ENCODE measurements at places on chromosomes 4 and X. TPM values are rescaled to one million over a fixed set of nuclear protein-coding genes. Genes with fewer than 3 reads are reported as not detected.

The P2RY4 gene
- 0.79 TPM for total RNA-seq

The SPANXC gene
- not detected for total RNA-seq

The GABRG1 gene
- total RNA-seq, result 0.03 TPM

The NXT2 gene
- total RNA-seq, result 5.2 TPM

The GRIA2 gene
- total RNA-seq, result not detected

The HSFX4 gene
- not detected for total RNA-seq

The CCNA2 gene
- total RNA-seq, result 18.9 TPM

The SHOX gene
- total RNA-seq, result 0.12 TPM

The BGN gene
- total RNA-seq, result 3.5 TPM

The NPNT gene
- total RNA-seq, result 26.3 TPM

The TEX13B gene
- total RNA-seq, result not detected

The ZMYM3 gene
- total RNA-seq, result 16.4 TPM

The BEND4 gene
- total RNA-seq, result 0.19 TPM

The INTU gene
- 5.8 TPM for total RNA-seq

The CACNA1F gene
- 3.0 TPM for total RNA-seq

The TMPRSS11E gene
- total RNA-seq, result not detected

The ADAMTS3 gene
- total RNA-seq, result 0.57 TPM

The SHROOM3 gene
- total RNA-seq, result 158 TPM

The RRH gene
- not detected for total RNA-seq

The GPAT3 gene
- total RNA-seq, result 43.3 TPM

The ENPP6 gene
- total RNA-seq, result 0.57 TPM

The TEX13C gene
- not detected for total RNA-seq

The FGF13 gene
- total RNA-seq, result 2.3 TPM

The DOCK11 gene
- total RNA-seq, result 8.4 TPM

The FAT1 gene
- 259 TPM for total RNA-seq

The SMIM10 gene
- total RNA-seq, result 0.38 TPM

The OTUD4 gene
- 29.9 TPM for total RNA-seq

The FAM184B gene
- total RNA-seq, result 0.13 TPM

The SPON2 gene
- 42.1 TPM for total RNA-seq

The BEX2 gene
- 4.6 TPM for total RNA-seq

The SPIN2A gene
- total RNA-seq, result 1.1 TPM

The IRS4 gene
- not detected for total RNA-seq

The ZAR1 gene
- total RNA-seq, result not detected

The TRIM60 gene
- total RNA-seq, result not detected

The SPANXN3 gene
- total RNA-seq, result not detected

The NPY1R gene
- total RNA-seq, result 2.8 TPM

The C4orf54 gene
- total RNA-seq, result not detected

The WAS gene
- total RNA-seq, result 4.4 TPM

The FAM149A gene
- total RNA-seq, result 18.4 TPM

The NAP1L2 gene
- 2.1 TPM for total RNA-seq

The MTM1 gene
- total RNA-seq, result 77.3 TPM

The CLOCK gene
- total RNA-seq, result 25.3 TPM

The PDE6B gene
- 2.9 TPM for total RNA-seq

The ADRA2C gene
- 1.4 TPM for total RNA-seq

The CXorf49 gene
- total RNA-seq, result not detected

The TLR3 gene
- total RNA-seq, result 55.0 TPM

The EDNRA gene
- 1.6 TPM for total RNA-seq

The SPOCK3 gene
- total RNA-seq, result 0.55 TPM

The CD99L2 gene
- 12.3 TPM for total RNA-seq

The MAGEB1 gene
- not detected for total RNA-seq

The KDR gene
- 5.1 TPM for total RNA-seq

The ZFYVE28 gene
- total RNA-seq, result 42.9 TPM

The FGD1 gene
- 2.0 TPM for total RNA-seq

Data from mucosa of descending colon (tissue), 3 donors.